ENCODE measurements at places on chromosomes 4 and X.

- DNase-seq, result no peak
Observed at GRCh38 chrX:120790552-120790951, 85.1 kb downstream of the CT47B1 start.

DNA sequence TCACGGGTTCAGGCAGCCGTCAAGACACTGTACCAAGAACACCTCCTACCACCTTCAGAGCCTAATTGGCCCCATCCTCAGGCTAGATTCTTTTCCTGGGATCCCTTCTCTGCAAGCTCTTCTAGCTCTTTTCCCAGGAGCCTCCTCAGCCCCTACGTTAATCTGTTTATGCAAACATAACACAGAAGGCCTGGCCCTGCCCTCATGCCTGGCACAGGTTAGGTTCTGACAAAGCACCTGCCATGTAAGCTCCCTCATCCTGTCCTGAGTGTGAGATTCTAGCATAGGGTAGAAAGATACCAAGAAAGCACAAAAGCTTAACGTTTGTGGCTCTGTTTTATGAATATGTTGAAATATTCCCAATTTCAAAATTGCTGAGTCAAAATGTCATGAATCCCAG is 93.6 kb downstream of the IRF2 start:
- DNase-seq, result no peak

GRCh38 chr4:108950158-108950915 is 187.5 kb upstream of the ETNPPL start:
- no peak for DNase-seq

GRCh38 chr4:76795243-76795642 is 102.7 kb downstream of the SOWAHB start:
- no peak for DNase-seq

GRCh38 chr4:54547299-54548097 is 110.3 kb upstream of the KIT start:
- DNase-seq, result no peak

- no peak for DNase-seq
Observed at GRCh38 chrX:8773117-8773516, 28.1 kb downstream of the FAM9A start.

- DNase-seq, result no peak
Observed at GRCh38 chr4:85039526-85039925, 73.0 kb upstream of the WDFY3 start.

DNA sequence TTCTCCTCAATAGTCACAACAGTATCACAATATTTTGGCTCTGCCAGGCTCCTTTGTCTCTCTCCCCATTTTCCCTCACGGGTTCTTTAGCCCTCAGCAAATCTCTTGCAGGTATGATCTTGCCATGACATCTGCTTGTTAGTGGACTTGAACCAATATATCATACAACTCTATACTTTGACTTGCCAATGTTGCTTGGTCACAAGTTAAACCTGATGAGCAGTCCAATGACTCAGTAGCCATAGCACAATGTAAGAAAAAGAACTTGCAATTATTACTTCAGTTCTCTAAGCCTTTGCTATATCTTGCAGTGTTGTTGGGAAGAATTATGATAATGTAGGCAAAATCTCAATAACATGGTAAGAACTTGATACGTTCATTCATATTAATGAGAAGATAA is 174.6 kb upstream of the NRK start:
- no peak for DNase-seq

- DNase-seq, result no peak
Observed at GRCh38 chrX:152937236-152937635, 39.4 kb downstream of the ZNF185 start.

GRCh38 chr4:72084587-72085011 is 52.8 kb downstream of the NPFFR2 start:
- no peak for DNase-seq

GRCh38 chr4:53515076-53515475 is 76.2 kb downstream of the LNX1 start:
- DNase-seq, result no peak

DNA sequence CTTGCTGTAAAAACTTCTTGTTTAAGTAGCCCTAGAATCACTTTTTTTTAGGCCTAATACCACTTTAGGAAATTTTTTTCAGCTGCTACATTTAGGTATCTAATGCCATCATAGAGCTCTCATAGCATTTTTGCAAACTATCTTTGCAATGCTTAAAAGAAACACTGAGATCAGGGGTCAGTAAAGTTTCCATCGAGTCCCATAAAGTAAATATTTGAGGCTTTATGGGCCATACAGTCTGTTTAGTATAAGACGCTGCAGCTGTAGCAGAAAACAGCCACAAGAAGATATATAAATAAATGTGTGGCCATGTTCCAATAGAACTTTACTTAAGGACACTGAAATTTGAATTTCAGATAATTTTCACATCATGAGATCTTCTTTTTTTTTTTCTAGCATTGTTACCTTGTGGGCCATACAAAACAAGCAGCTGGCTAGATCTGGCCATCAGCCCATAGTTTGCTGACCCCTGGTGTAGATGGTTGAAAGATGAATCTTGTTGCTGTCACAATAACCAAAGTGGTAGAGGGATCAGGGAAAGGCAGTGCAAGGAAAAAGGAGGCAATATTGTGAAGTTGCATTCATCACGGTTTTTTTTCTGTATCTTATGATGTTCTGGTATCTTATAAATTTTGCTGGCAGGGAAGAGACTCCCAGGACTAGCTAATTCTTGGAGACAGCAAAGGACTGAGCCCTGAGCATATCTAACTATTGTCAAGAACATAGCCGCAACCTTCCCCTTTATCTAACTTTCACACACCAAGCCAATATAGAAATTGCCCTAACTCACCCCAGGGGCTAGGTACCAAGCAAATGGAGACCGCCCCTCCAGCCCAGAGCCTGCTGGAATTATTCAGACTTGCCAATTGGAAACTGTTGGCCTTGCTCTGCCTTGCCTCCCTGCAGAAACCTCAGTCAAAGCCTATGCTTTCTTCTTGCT is 46.6 kb downstream of the RASGEF1B start:
- DNase-seq, result no peak

GRCh38 chr4:158778156-158778711 is 9.4 kb downstream of the FNIP2 start:
- no peak for DNase-seq

DNA sequence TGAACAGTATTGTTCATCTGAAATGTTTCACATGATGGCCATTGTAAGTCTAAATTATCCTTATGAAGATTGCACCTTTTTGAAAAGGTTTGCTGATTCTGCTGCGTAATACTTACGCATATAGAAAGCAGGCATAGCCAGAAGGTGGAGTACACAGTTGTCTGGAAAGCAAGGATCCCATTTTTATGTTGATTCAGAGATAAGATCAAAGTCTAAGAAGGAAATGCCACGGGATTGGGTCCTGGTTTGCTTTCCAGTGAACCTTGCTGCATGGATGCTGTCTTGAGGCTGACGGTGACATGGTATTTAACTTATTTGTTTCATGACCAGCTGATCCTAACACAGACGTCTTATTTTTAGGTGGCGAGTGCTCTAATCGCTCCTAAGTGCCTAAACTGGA is 15.5 kb downstream of the MAGEA9B start:
- no peak for DNase-seq

DNA sequence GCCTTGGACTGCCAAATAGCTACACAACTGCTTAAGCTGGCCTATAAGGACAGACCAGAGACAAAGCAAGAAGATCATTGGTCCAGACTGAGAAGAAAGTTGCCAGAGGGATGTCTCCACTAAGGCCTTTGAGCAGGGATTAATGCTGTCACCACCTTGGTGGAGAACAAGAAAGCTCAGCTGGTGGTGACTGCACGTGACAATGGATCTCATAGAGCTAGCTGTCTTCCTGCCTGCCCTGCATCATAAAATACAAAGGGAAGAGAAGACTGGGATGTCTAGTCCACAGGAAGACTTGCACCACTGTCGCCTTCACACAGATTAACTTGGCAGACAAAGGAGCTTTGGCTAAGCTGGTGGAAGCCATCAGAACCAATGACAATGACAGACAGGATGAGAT is 40.5 kb upstream of the FAM120C start:
- DNase-seq, result no peak

GRCh38 chr4:173807347-173807746 is 277.3 kb upstream of the HAND2 start:
- DNase-seq, result no peak

DNA sequence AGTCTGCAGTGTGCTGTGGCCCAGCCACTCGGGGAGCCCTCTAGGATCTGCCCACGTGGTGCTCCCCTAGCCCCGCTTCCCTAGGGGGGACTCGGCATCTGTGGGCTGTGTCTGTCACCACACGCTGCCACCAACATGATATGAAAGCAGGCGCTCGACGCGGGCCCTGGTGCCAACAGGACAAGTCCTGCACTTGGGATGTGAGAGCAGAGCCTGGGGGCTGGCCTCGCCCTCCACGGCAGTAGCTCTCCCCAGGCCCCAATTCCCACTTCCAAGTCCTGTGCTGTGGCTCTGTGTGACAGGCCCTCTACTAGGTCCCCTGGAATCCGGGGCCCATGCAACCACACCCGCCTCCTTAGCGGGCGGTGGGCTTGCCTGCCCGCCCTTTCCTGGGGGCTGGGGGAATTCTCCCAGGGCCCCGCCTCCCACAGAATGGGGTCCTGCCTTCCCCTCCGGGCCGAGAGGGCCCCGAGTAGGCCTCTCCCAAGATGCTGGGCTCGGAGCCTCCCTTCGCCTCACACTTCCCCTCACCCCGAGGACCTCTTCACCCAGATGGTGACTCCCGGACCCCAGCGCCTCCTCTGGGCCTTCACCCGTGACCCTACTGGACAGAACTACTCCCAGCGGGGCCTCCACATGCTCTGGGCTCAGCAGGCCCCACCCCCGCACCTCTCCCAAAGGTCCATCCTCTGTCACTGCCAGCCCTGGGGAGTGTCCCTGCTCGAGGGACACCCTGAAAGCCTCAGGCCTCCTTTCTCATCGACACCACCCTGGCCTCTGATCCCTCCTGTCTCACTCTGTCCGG is 11.2 kb downstream of the LRPAP1 start:
- DNase-seq, result no peak

GRCh38 chrX:28756647-28757046 is 169.4 kb downstream of the IL1RAPL1 start:
- no peak for DNase-seq

DNA sequence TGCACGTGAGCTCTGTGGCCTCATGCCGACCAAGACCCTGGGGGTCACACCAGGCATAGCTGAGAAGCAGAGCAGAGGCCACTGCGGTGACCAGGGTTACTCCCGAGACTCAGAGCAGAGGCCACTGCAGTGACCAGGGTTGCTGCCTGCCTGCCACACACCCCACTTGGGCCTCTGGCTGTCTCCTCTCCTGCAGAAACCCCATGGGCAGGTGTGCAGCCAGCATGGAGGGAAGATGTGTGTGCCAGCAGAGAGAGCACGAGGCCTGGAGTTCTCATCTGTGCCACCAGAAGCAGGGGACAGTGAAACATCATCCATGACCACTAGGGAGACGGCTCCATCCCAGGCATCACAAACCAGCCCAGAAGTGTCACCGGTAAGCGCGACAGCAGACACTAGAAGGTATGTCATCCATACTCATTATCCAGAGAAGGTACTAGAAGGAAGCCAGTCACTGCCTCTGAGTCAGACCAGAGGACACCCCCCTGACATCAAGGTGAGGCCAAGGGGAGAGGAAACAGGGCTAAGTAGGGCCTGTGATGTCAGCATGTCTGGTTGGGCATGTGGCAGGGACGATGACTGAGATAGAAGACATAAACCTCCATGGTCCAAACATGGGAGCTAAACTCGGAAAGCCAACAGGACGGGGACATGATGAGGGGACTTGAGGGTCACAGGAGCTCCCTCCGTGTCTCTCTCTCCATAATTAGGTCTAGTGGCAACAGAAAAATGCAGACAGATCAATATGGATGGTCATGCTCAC is 24.2 kb upstream of the SPON2 start:
- no peak for DNase-seq

GRCh38 chr4:140251571-140251970 is 97.6 kb upstream of the MAML3 start:
- no peak for DNase-seq

- DNase-seq, result no peak
Observed at GRCh38 chr4:53614591-53614990, 23.3 kb upstream of the LNX1 start.

GRCh38 chr4:52059372-52059771 is 8.3 kb downstream of the SPATA18 start:
- no peak for DNase-seq

- DNase-seq, result no peak
Observed at GRCh38 chr4:91099666-91100065, 972.5 kb downstream of the CCSER1 start.

DNA sequence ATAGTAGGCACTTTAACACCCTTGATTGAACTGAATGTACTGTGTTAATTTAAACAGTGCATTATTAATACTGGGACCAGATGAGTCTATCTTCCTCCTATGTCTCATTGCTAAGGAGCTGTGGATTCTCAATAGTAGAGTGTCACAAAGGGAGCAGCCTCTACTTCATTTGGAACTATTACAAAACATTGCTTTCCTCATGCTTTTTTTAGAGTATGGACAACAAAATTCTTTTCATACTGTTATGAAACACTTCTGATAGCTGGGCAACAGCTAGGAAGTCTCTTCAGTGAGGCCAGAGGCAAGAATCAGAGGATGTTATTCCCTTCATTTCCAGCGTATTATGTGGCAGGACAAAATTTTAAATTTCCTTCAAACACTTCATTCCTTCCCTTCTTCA is 160.8 kb downstream of the FBXO8 start:
- DNase-seq, result no peak

- DNase-seq, result no peak
Observed at GRCh38 chr4:40630335-40631021, 814 bp upstream of the RBM47 start.

DNA sequence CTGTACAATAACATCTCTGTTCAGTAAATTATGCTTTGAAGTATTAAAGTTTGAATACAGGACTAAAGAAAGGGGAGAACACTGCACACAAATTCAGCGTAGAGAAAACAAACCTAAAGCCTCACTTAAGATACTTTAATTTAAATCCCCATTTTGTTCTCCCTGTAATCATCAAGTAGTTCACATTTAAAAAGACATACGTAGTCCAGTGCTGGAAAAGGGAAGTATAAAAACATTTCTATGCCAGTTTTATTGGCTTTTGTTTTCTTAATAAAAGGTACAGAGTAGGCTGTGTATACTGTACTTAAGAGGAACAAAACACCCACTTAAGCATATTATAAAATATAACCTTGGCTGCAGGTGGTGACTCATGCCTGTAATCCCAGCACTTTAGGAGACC is 101.6 kb downstream of the FGF16 start:
- DNase-seq, result no peak

- no peak for DNase-seq
Observed at GRCh38 chrX:153482376-153483015, 12.1 kb upstream of the HAUS7 start.

GRCh38 chr4:153585026-153585425 is 99.1 kb upstream of the TLR2 start:
- DNase-seq, result no peak

GRCh38 chr4:145216535-145216934 is 36.1 kb upstream of the OTUD4 start:
- DNase-seq, result no peak

GRCh38 chr4:55920571-55920970 is 28.2 kb upstream of the CEP135 start:
- DNase-seq, result no peak

GRCh38 chrX:46715530-46715929 is 43.4 kb downstream of the SLC9A7 start:
- no peak for DNase-seq

Data from activated CD8-positive, alpha-beta memory T cell treated with anti-CD3 and anti-CD28 coated beads for 48 hours (primary cell).